Stimulated activated CD8-positive, alpha-beta memory T cell treated with anti-CD3 and anti-CD28 coated beads, Interleukin-4, amount 100 ng/mL, for 24 hours (primary cell): ENCODE measurements at places on chromosomes 3 and 15.

- no peak for DNase-seq
Observed at GRCh38 chr3:139561959-139562676, 22.6 kb upstream of the RBP1 start.

DNA sequence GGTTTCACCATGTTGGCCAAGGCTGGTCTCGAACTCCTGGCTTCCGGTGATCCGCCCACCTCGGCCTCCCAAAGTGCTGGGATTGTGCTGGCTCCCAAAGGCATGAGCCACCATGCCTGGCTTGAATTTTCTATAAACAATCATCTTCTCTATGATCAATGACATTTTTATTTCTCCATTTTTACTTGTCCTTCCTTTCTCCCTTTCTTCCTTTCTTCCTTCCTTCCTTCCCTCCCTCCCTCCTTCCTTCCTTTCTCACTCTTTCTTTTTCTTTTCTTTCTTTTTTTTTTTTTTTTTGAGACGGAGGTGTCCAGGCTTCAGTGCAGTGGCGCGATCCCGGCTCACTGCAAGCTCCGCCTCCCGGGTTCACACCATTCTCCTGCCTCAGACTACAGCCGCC lies 8.6 kb upstream of the KPNA1 start:
- no peak for DNase-seq

- peak; percentile 86 for DNase-seq
Observed at GRCh38 chr3:4980229-4981203, 1.3 kb downstream of the BHLHE40 start.

GRCh38 chr15:43241100-43241499 lies 20.3 kb upstream of the EPB42 start:
- no peak for DNase-seq

- no peak for DNase-seq
Observed at GRCh38 chr3:117874028-117874690, 1160.5 kb downstream of the IGSF11 start.

DNA sequence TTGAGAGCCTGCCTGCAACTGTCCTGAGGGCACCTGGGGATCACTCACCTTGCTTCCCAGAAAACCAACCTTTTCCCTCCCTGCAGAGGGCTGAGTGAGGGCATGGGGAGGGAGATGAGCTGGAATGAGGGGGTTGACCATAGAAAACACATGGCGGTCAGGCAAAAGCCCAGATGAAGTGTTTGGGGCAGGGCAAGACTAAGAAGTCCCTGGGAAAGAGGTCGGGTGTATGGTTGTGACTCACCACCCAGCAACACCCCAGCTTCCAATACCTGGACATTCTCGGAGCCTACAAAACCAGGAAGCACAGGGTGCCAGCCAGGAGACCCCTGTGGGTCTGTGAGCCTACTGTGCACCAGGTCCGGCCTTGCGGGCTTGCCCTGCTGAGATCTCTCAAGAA lies 95.3 kb upstream of the ATP2B2 start:
- DNase-seq: no peak

GRCh38 chr3:87270908-87271700 lies 5.3 kb downstream of the POU1F1 start:
- DNase-seq: no peak

DNA sequence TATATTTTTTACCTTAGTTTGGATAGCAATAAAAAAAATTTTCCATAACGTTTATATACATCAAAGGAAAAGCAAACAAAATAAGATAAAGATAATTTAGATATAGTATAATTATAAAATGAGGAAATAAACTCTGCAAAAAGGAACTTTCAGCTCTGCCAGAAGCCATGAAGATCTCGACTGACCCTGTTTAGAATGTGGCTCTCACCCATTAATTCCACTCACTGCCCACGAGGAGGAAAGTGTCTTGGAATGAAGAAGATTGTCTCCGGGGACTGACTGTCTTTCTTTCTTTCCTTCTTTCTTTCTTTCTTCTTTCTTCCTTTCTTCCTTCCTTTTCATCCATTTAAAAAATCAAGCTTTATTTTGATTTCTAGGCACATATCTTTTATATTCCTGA lies 20.1 kb upstream of the PRR20G start:
- no peak for DNase-seq

GRCh38 chr3:197175503-197175902 lies 122.9 kb downstream of the DLG1 start:
- no peak for DNase-seq

DNA sequence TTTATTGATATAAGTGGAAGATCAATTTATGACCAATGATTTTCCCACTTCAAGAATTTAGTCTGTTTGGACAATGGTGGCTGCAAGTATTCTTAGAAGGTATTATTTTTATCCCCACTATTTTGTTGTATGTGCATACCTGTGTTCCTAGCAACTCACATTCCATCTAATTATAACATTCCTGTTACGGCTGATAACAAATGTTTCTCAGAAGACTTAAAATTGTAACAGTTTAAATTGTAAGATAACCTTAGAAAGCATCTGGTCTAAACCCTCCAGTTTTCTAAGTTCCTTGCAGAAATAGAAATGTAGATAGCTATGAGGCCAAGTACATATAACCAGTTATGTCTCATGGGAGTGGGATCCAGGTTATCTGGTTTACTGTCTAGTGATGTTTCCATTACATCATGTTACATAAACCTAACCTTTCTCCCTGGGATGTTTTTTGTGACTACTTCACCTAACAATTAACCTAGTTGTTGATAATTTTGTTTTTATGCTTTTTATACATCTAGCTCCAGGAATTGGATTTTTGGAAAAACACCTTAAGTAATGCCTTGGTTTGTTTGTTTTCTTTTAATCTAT lies 11.1 kb upstream of the MFN1 start:
- DNase-seq: no peak

- DNase-seq: peak; percentile 6
Observed at GRCh38 chr15:92158426-92158825, 235.3 kb upstream of the ST8SIA2 start.
